ENCODE measurements at places on chromosomes 3 and 15.

DNA sequence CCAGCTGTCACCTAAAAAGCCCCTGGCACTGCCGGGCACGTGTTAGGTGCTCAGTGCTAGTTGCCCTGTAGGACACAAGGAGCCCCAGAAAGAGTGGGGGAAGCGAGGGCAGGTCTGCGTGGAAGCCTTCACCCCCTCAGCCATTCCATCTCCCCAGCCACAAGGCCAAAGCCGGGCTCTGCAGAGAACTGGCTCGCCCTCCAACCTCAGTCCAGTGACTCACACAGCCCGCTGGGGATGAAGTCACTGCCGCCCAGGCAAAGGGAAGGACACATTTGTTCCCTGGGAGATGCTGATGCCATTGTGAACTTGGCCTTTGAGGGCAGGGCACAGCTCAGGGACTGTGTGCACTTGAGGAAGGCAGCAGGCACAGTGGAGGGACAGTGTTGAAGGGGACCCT lies 48.1 kb downstream of the IQSEC1 start:
- DNase-seq: no peak

GRCh38 chr3:51270559-51270958 lies 114.5 kb upstream of the MANF start:
- DNase-seq: no peak

GRCh38 chr15:70767667-70768066 lies 4.3 kb upstream of the UACA start:
- no peak for DNase-seq

DNA sequence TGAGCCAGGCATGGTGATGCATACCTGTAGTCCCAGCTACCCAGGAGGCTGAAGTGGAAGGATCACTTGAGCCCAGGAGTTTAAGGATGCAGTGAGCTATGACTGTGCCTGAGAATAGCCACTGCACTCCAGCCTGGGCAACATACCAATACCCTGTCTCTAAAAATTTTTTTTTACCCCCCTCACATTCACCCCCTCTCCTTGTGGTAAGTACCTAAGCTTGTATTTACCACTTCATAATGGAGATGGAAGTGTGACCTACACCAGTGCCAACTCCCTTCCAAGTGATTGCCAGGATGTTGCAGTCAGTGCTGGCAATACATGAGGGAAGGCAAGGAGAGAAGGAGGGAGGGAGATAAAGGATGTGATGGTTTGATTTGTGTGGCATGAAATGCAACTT lies 84.2 kb downstream of the LRRC28 start:
- no peak for DNase-seq

DNA sequence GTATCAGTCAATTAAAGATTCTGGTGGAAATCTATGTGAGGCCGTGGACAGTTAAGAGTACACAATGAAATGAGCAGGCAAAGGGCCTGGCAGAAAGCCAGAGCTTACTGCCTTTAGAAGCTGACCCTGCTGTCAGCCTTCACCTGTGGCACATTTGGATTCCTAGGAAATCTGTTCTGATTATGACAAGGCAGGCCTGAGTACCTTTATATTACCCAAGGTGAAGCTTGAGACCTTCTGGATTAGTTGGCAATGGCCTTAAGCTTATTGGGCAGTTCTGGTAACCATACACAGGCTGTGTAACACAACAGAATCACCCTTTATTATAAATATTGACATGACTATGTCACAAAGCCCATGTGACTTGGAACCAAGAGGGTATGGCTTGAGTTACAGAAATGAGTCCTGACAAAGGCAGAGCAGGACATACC lies 43.2 kb downstream of the NBEAL2 start:
- DNase-seq: no peak

- no peak for DNase-seq
Observed at GRCh38 chr3:175018946-175019727, 160.0 kb downstream of the NAALADL2 start.

- DNase-seq: no peak
Observed at GRCh38 chr3:106328224-106328623, 459.4 kb upstream of the CBLB start.

DNA sequence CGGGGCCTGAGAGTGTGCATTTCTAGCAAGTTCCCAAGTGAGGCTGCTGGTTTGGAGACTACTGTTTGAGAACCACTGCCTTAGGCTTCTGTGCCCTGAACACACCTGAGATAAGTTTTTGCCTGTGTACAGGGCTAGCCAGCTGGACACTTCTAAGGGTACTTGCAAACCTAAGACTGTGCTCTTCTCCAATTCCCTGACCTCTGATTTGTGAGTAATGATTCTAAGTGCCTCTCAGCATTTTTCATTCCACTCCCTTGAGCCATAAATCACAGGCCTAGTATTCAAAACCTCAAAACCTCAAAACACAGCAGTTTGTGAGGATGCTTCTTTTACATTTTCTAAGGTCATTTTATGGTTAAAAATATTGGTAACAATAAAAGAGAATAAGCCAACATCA lies 148.4 kb downstream of the CHST2 start:
- DNase-seq: no peak

DNA sequence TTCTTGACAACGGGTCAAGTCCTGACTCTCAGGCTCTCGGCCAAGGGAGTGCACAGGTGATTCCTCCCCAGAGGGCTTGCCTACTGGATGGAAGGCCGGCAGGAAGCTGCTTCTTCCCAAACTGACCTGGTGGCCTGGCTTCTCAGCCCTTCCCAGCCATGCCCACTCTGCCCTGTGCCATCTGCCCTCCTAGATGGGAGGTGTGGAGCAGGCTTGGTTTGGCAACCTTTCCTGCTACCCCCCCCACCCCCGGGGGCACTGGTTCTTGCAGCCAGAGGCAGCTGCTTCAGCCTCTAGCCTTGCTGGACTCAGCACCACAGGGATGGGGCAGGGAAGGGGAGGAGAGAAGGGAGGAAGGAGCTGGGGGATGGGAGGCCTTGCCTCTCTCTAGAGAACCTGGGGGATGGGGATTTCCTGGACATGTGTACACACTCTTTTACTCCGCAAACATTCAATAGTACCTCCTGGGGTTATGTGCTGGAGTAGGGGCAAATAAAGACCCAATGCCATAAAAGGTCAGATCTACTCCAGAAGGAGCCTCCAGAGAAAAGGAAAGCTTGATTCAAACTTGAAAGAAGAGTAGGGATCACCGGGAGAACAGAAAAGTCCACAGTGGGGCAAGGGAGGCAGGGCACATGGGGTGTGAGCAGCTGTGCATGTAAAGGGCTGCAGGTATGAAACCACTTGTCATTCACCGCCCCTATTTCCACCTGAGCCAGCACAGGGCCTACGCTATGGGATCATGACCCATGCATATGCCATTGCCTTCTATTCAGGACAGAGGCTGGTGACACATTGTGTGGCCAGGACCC lies 4.2 kb upstream of the DAPK2 start:
- no peak for DNase-seq

DNA sequence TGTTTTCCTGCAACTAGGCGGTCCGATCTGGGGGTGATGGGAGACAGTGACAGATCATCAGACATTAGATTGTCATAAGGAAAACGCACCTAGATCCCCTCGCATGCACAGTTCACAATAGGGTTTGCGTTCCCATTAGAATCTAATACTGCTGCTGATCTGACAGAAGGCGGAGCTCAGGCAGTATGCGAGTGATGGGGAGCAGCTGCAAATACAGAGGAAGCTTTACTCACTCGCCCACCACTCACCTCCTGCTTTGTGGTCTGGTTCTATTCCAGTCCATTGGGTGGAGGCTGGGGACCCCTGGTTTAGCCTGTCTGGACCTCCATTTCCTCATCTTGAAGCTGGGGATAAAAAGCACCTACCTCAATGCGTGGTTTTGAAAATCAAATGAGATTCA lies 437.5 kb upstream of the PROK2 start:
- no peak for DNase-seq

DNA sequence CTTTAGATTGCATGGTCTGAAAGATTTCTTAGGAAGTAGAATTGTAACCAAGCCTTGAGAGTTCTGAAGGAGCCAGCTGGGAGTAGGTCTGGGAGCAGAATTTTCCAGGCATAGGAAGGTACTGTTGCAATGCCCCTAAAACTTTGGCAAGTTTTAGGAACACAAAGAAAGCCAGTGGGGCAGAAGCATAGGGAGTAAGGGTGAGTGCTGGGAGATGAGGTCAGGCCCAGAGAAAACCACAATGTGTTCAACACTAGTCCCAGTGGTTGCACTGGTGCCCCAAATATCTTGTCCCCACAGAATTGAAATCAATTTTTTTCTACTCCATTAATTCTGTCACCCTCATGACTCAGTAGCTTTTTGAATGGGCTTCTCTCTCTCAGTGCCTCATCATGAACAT lies 120.7 kb upstream of the GALNT15 start:
- no peak for DNase-seq

GRCh38 chr15:81029414-81030300 lies 28.9 kb downstream of the TLNRD1 start:
- no peak for DNase-seq

GRCh38 chr3:128095222-128095703 lies 28.3 kb downstream of the RUVBL1 start:
- DNase-seq: peak; percentile 60

DNA sequence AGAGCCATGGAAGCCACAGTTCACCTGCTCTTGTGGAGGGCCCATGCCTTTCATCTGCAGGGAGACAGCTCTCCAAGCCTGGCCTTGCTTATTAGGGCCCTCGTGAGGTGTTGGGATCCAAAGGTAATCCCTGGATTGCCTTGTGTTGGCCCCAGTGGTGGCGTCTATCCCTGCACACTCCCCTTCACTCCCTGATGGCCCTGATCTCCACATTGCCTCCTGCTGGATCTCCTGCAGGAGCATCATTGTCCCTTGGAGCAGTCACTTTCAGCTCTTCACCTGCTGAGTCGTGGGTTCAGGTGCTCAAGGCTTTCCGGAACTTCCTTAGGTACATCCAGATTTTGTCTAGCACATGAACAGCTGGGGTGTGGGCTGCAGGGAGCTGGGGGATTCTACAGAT lies 7.0 kb downstream of the PPCDC start:
- no peak for DNase-seq

GRCh38 chr3:133475245-133476010 lies 75.6 kb downstream of the BFSP2 start:
- no peak for DNase-seq

- no peak for DNase-seq
Observed at GRCh38 chr3:36852071-36852470, 87.7 kb upstream of the DCLK3 start.

DNA sequence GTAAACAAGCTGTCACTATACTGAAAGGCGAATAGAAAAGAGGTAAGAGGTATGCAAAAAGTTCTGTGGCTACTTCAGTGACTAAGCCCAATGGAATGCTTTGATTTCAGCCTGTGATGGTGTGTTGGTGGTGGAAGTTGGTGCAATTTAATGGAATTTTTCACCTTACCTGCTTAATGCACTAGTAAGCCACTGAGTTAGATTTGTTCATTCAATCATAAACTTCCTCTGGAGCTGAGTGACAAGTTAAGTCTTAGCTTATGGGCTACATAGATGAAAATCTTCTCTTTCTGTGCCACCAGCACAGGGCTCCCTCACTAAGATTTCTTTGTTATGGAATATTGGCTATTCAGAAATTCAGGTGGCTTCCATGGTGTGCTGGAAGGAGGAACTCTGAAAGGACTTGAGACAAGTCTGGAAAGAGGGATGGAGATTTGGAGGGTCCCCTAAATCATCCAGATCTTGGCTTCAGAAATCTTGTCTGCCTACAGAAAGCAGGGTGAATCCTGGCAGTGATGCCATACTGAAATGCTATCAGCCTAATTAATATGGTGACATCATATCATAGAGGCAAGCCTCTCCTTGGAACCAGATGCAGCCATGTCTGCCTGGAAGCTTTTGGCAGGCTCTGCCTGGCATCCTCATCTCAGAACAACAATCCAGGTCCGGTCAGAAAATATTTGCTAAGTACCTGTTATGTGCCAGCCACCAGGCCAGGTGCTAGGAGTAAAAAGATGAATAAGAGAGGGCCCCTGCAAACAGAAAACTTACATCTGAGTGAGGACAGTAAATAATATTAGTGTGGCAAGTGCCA lies 8.1 kb upstream of the GAP43 start:
- DNase-seq: no peak

DNA sequence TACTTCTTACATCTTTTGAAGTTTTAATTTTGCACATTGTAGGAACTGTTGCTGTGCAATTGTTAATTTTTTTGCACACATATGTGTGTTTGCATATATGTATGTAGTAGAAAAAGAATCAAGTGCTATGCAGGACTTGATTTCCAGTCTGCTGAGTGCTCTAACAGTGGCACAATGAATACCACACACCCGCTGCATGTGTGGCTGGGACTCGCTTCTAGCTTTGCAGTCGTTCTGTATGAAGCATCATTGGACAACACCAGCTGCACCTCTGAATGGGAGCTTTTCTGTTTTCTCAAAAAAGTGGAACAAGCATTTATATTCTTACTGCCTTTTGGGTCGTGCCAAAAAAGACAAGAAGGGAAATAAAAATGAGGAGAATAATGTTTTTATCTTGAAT lies 564.7 kb downstream of the FOXP1 start:
- DNase-seq: no peak

GRCh38 chr3:143226678-143227291 lies 107.2 kb downstream of the CHST2 start:
- DNase-seq: no peak

- no peak for DNase-seq
Observed at GRCh38 chr3:20637729-20638128, 451.7 kb upstream of the SGO1 start.

DNA sequence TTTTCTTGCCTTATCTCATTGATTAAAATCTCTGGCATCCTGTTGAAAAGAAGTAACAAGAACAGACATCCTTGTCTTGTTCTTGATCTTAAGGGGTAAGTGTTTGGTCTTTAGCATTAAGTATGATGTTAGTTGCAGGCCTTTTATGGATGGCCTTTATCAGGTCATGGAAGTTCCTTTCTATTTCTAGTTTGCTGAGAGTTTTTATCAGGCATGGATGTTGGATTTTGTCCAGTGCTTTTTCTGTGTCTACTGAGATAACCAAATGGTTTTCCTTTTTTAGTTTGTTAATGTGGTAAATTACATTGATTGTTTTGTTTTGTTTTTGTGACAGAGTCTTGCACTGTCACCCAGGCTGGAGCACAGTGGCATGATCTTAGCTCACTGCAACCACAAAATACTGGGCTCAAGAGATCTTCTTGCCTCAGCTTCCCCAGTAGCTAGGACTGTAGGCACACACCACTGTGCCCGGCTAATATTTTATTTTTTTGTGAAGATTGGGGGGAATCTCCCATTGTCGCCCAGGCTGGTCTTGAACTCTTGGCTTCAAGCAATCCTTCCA lies 26.3 kb downstream of the MRAS start:
- no peak for DNase-seq

GRCh38 chr3:33006081-33006480 lies 54.6 kb downstream of the CCR4 start:
- no peak for DNase-seq

DNA sequence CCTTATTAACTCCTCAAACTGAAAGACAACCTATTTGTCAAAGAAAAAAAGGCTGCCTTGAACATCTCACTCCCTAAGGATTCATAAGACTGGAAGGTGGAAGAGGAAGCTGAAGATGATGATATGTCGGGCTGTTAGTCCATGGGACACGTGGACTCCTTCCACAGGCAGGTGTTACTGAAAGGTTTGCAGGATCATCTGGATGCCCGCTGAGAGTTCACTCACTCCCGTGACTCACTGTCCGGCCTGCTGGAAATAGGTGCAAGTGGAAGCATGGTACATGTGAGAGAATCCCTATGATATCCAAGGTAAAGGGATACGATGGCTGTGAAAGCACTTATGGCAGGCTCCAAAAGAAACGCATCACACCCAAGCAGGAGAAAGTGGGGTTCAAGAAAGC lies 33.3 kb upstream of the FBN1 start:
- DNase-seq: no peak
